Suppressor macrophage treated with lipopolysaccharide for 4 hours (primary cell): ENCODE measurements at places on chromosomes 1 and 21.

- no peak for DNase-seq
Measured at GRCh38 chr1:39173119-39173994, 31.1 kb upstream of the MACF1 start.

DNA sequence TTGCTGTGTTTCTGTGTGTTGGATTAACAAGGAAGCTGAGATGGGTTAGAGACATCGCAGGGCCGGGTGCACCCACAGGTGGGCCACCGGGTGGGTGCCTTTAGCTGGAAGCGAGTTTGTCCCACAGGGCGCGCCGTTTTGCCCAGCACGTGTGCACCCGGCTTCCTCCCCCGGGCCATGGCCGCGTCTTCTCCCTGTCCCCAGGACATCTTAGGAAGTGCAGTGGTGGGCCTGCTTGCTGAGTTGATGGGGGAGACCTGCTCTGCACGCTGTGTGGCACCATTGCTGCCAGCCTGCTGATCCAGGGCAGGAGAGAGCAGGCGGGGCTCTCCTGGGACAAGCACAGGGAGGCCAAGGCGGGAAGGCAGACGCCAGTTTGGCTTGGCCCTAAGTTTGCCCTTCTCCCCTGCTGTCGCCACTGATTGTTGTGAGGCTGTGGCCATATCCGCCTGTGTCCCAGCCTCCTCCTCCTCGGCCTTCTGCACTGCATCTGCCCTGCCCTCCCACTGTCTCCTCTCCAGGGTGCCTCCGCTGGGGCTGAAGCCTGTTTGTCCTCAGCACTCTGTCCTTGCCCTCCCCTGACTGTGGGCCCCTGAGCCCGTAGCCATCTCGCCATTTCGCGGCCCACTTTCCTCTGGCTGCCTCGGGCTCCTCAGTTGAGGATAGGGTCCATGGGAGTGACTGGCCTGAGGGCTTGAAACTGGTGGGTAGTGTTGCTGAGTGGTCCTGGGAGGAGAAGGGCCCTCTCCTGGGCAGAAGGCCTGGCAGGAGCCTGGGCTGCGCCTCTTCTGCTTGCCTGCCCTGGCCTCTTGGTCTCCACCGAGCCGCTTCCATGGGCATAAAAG is 47.6 kb downstream of the PKNOX1 start:
- DNase-seq: no peak

GRCh38 chr1:96804648-96805047 is 83.1 kb downstream of the PTBP2 start:
- no peak for DNase-seq

- DNase-seq: no peak
Measured at GRCh38 chr1:233673947-233674431, 60.1 kb downstream of the KCNK1 start.
